ENCODE measurements at places on chromosomes 2 and 18.
A peak's percentile ranks its signal among the peaks of the same experiment; 100 is the strongest.

GRCh38 chr2:168939061-168939460 lies 38.0 kb downstream of the G6PC2 start:
- no peak for DNase-seq

GRCh38 chr2:104847586-104848160 lies 6.2 kb upstream of the POU3F3 start:
- no peak for DNase-seq

GRCh38 chr18:58584200-58585127 lies 44.4 kb downstream of the ALPK2 start:
- no peak for DNase-seq

- DNase-seq: peak; percentile 29
Measured at GRCh38 chr2:143068094-143068493, 61.1 kb upstream of the ARHGAP15 start.

DNA sequence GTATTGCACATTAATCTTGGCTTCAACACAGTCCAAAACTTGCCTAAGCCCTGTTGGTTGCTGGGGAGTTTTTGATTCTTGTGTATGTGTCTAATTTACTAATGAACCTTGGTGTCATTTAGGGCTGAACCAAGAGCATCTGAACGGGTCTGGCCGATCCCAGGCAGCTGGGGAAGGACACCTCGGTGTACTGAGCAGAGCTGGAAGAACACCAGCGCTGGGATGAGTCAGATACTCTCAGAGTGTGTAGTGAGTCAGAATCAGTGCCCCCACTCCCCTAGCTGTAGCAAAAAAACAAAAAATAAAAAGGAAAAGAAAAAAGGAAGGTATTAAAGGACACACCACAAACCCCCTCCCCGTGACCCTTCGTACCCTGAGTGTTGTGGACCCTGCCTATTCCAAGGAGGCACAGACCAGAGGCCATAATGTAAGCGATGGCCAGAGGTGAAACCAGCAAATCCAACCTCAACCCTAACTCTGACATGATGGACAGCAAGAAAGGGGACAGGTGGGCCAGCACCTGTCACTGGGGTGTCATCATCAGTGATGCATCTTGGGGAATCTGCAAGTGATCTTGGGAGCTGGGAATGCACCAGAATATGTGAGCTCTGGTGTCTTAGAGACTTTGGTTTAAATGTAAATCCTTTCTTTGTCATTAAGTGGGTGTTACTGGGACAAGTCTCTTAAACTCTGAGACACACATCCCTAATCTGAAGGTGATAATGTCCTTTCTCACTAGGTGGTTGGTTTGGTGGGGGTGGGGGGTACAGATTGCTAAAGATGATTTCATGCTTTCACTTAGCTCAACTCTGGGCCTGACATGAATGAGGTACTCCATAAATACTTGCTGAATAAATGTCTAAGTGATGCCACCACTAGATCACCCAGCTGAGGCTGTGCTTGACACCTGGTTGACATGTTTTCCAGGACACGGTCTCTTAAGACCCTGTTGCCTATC lies 34.2 kb upstream of the NCOA1 start:
- no peak for DNase-seq

DNA sequence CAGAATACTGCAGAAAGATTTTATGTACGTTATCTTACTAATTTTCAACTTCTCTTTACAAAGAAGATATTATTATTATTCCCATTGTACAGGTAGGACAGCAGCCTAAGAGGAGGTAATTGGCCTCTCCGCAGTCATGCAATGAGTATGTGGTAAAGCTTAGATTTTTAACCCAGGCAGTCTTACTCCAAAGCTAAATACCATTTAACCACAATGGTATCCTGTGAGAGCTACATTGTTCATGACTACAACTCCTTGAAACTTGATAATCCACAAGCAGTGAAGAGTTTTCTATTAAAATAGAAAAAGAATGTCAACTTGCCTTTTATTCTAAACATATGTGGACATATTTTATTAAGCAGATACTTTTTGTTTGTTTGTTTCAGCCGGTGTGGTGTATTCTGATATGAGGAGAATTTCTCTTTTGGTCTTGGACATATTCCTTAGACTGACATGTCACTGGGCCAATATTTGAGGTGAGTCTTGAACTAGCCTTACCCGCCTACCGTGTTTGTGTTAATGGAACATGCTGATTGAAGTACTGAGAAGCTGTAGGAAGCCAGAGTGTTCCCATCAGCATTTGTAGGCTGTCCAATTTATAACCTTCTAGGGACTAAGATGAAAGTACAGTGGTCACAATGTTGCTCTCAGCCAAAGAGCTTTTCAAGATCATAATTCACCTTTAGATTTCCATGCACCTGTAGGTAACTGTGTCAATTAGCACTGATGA lies 293.9 kb upstream of the DCC start:
- no peak for DNase-seq

GRCh38 chr2:191274413-191274815 lies 29.2 kb downstream of the MYO1B start:
- no peak for DNase-seq

DNA sequence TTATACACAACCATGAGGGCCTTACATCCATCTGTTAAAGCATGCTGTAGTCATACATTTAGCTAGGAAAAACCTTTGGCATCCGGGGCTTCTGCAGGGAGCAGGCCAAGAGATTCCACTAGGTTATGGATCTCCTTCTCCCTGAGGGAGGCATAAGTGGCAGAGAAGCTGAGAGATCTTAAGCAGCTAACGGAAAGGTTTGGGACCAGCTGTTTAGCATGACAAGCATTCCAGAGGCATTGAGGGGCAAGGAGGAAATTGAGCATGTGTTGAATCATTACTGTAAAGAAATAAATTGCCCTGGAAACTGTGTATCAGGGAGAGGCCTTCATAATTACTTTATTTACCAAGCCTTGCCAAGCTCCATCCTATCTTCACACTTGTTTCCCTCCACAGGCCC lies 643.1 kb downstream of the CNTNAP5 start:
- peak; percentile 26 for DNase-seq

- DNase-seq: no peak
Measured at GRCh38 chr2:134177351-134177931, 76.4 kb upstream of the MGAT5 start.

- no peak for DNase-seq
Measured at GRCh38 chr2:199570934-199571333, 113.2 kb upstream of the SATB2 start.
